ENCODE measurements at places on chromosomes 12 and 14.

- no peak for DNase-seq
These were observed 143.4 kb downstream of the KCNK10 start for GRCh38 chr14:88179716-88180115.

- DNase-seq: no peak
These were observed 1.6 kb downstream of the NXPH4 start for GRCh38 chr12:57218030-57218853.

- DNase-seq: no peak
These were observed 76.2 kb upstream of the FERMT2 start for GRCh38 chr14:53027041-53027440.

- no peak for DNase-seq
These were observed 312.5 kb upstream of the FLRT2 start for GRCh38 chr14:85217412-85217811.

GRCh38 chr12:126247936-126248335, 1182.7 kb downstream of the AACS start:
- no peak for DNase-seq

- DNase-seq: no peak
These were observed 75.1 kb downstream of the IRF2BPL start for GRCh38 chr14:76953311-76953945.

- DNase-seq: no peak
These were observed 8.0 kb upstream of the KRT8 start for GRCh38 chr12:52912711-52913430.

GRCh38 chr14:24880689-24881088, 169.3 kb downstream of the STXBP6 start:
- no peak for DNase-seq
